ENCODE measurements at places on chromosomes 7 and 10.

- no peak for DNase-seq
Measured at GRCh38 chr7:31835471-31835870, 148.5 kb downstream of the PPP1R17 start.

DNA sequence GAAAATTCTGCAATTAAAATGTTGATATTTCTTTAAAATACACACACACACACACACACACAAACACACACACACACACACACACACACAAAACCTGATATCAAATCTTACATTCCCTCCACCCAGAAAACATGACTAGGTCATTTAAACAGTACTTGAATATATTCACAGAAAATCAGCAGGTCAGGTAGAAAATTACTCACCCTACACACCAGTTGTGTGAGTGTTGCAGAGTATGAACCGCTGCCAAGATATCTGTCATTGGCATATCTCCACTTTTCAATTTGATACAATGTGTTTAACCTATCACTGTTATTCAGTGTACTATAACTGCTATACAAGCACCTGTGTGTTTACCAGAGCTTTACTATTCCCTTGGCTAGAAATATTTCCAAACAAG, 283.6 kb upstream of the LRRTM3 start:
- DNase-seq: no peak

- DNase-seq: no peak
Measured at GRCh38 chr7:50629238-50629901, 64.2 kb upstream of the DDC start.

- no peak for DNase-seq
Measured at GRCh38 chr10:76995023-76995422, 642.6 kb downstream of the KCNMA1 start.

DNA sequence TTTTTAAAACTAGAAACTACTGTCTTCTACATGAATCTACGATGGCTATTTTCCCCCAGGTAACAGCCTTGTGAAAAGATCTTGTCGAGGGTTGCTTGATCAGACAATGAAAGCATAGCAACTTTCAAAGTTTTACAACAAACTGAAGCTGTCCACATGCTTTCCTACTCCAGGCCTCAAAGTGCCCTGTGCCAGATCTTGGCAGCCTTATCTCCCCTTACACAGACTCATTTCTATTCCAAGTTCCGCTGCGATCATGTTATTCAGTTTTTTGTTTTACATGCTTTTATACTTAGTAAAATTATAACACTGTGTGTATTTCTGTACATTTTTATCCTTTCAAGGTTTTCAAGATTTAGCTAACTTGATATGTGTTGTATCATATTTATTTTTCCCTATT, 661.7 kb upstream of the SORCS1 start:
- DNase-seq: no peak

DNA sequence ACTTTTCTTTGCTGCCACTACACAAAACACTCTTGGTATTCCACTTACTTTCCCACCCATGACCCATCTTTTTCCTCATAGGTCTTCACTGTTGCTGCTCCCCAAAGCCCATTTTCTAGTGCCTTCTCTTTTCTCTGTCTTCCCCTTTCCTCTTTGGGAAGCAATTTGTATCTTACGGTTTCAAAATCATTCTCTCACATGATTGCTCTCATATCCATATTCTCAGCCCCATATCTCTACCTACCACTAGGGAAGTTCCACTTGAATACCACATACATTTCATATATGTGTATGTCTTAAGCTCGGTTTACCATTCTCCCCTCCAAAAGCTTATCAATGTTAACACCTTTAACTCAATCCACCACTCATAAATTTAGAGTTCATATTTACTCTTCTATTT, 3.2 kb upstream of the UBE2D1 start:
- no peak for DNase-seq

DNA sequence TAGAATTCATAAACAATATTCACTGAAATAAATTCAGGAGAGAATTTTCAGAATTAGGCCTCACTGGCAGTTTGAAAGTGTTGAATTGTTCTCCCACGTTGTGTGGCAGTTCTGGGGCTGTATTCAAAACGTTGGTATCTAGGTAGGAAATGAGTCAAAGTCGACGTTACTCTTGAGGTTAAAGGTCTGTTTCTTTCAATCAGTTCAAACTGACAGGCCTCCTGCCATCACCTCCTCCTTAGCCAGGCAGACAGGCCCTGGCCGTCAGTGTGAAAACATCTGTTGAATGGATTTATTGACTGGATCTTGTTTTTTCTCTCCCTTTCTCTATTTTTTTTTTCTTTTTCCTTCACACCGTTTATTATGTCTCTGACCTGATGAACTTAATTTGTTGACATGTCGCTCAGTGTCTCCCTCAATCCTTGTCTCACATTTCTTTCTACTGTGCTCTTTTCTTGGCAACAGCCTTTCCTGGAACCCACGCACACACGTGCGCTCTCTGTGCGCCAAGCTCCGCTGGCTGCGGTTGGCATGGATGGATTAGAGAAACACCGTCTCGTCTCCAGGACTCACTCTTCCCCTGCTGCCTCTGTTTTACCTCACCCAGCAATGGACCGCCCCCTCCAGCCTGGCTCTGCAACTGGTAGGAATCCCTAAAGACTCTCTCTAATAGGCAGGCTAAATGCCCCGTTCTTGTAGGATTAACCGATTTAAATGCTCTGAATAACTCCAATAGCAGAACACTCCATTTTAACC, 231.7 kb downstream of the HDAC9 start:
- peak; percentile 2 for DNase-seq

- no peak for DNase-seq
Measured at GRCh38 chr7:39535064-39535463, 31.1 kb upstream of the YAE1 start.

GRCh38 chr10:11180228-11180627, 162.6 kb downstream of the CELF2 start:
- peak; percentile 91 for DNase-seq

DNA sequence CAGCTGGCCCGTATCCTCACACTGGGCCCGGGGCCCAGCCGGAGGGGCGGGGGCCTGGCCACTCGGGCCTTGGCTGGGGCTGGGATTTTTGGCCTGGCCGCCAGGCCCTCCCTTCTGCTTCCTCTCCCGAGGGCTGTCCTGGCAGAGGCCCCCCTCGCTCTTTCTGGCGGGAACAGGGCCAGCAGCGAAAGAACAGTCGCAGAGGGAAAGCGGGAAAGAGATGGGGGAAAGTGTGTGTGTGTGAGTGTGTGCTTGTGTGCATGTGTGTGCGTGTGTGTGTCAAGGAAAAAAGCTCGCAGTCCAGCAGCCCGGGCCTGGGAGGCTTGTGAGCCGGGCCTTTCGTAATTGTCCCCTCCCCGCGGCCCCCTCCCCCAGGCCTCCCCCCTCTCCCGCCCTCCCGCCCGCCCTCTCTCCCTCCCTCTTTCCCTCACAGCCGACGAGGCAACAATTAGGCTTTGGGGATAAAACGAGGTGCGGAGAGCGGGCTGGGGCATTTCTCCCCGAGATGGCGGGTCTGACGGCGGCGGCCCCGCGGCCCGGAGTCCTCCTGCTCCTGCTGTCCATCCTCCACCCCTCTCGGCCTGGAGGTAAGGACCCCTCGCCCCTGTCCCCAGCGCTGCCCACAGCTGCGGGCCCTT, at the start of gene ELN:
ELN (plus strand) TSS at position 491 of the 638 bp plus-strand sequence; CDS start at position 506, 15 bp downstream.
- DNase-seq: no peak

DNA sequence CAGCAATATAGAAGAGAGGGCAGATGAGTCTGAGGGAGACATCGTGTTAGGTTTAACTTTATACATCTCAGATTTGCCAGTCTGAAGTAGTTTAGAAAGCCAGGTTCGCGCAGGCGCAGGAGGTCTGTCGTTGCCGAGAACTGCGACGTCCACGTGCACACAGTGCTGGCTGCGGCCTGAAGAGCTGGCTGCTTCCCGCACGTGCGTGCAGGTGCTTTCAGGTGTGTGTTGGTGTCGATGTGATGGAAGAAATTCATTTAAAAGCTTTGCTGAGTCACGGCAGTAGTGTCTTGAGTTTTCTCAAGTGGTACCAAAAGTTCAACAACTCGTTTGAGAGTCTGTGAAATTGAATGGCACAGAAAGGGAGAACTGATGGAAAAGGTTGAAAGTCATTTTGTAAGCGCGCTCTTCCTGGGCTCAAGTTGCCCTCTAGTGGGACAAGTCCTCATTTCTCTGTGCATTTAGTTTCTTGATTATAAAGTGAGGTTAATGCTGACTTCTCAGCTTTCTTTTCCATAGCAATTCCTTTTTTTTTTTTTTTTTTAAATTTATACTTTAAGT, 18.6 kb downstream of the WDR37 start:
- DNase-seq: no peak

GRCh38 chr7:100469227-100470044, 5.4 kb upstream of the SPACDR start:
- peak; percentile 81 for DNase-seq

DNA sequence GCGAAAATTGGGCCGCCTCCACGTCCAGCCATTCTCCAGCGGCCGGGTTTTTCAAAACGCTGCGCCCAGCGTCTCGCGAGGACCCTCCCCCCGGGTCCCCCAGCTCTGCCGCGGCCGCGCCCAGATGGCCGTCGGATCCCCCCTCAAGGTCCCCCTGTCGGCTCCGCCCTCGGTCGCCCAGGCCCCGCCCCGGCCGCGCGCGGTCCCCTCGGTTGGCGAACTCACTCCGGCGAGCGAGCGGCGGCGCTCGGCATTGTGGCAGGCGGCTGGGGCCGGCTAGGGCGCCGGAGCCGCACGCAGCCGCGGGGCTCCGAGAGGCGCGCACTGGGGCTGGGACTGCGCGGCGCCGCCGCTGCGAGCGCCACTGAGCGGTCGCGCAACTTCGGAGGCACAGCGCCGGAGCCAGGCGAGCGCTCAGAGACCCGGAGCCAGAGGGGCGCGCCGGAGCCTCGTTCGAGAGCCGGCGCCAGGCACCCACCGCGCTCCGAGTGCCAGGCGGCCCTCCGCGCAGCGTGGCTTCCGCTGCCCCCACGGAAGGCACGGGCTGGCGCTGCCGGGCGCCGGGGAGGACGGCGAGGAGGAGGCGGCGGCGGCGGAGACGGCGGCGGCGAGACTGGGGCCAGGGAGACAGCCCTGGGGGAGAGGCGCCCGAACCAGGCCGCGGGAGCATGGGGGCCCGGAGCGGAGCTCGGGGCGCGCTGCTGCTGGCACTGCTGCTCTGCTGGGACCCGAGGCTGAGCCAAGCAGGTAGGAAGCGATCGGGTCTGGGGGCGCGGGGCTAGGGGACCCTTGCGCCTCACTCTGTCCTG, at the start of gene UNC5B:
UNC5B (plus strand) TSS at position 253 of the 809 bp plus-strand sequence; CDS start at position 669, 416 bp downstream.
- DNase-seq: peak; percentile 64

- no peak for DNase-seq
Measured at GRCh38 chr7:80826520-80827238, 92.2 kb downstream of the SEMA3C start.

- DNase-seq: no peak
Measured at GRCh38 chr10:91340613-91341362, 69.4 kb upstream of the HECTD2 start.

DNA sequence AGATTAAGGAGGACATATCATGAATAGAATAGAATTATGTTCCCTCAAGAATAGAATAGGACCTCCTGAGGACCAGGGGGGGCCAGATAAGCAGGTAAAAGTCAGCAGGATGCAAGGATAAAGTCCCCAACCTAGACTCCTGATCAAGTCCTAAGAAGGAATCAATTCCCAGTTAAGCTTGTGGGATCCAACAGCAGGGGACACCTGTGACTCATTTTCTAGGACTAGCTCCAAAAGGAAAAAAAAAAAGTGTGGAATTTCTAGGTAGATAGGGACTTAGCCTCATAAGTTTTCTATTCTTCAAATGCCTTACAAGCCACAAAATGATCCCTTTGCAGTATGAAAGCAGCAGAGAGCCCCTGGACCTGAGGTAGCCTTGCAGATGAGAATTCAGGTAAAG, 336.2 kb downstream of the WDR11 start:
- no peak for DNase-seq

GRCh38 chr7:1421946-1422345, 37.3 kb downstream of the MICALL2 start:
- DNase-seq: no peak

DNA sequence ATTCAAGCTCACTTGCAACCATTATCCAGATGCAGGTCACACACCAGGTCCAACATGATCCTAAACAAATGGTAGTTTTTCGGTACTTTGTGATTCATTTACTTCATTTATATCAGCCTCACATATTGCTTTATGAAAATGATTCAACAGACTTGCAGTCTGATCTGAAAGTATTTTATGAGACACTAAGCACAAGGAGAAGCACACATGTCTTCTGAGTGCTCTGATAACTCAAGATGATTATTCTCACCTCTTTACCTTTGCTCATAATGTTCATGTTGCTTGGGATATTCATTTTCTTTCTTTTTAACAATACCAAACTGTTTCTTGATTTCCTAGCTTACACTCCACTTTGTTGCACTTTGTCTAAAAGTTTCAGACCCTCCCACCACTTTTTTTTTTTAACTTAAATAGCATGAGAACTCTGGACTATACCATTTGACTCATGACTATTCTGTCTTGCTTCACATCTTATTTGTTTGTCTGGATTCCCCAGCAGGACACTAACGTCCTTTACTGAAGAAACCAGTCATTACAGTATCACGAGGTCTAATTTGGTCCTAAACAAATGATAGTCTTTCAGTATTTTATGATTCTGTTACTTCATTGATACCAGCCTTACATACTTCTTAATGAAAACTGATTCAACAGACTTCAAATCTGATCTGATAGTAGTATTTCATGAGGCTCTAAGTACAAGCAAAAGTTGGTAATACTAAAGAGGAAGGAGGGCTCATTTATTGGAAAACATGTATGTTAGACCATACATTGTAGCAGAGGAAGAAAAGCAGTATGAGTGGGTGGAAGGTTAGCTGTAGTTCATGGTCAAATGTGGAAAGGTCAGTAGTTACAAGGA, 171.8 kb upstream of the AHR start:
- DNase-seq: peak; percentile 28

GRCh38 chr10:79131836-79132631, 63.3 kb downstream of the ZMIZ1 start:
- no peak for DNase-seq

DNA sequence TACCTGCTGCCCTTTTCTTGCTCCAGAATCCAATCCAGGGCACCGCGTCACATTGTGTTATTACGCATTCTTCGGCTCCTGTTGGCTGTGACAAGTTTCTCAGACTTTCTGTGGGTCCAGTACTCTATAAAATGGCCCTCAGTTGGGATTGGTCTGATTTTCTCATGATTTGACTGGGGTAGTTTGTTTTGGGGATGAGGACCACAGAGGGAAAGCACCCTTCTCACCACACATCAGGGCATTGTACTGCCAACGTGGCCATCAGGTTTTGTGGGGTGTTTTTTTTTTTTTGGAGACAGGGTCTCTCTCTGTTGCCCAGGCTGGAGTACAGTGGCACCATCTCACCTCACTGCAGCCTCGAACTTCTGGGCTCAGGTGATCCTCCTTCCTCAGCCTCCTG, 17.0 kb upstream of the ORAI2 start:
- DNase-seq: no peak

DNA sequence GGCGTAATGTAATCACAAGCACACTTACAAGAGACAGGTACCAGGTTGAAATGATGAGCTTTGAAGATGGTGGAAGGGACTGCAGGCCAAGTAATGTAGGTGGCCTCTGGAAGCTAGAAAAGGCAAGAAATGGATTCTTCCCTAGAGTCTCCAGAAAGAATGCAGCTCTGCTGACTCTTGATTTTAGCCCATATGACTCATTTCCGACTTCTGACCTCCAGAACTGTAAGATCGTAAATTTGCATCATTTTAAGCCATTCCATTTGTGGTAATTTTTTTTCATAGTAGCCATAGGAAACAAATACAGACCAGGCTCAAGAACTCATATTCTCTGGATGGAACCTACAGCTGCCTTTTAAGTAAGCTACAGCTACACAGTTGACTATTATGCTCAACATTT, 315.5 kb downstream of the MAGI2 start:
- no peak for DNase-seq

GRCh38 chr7:155182406-155182970, 112.4 kb downstream of the HTR5A start:
- no peak for DNase-seq
